ENCODE measurements at places on chromosomes 6 and 20.

DNA sequence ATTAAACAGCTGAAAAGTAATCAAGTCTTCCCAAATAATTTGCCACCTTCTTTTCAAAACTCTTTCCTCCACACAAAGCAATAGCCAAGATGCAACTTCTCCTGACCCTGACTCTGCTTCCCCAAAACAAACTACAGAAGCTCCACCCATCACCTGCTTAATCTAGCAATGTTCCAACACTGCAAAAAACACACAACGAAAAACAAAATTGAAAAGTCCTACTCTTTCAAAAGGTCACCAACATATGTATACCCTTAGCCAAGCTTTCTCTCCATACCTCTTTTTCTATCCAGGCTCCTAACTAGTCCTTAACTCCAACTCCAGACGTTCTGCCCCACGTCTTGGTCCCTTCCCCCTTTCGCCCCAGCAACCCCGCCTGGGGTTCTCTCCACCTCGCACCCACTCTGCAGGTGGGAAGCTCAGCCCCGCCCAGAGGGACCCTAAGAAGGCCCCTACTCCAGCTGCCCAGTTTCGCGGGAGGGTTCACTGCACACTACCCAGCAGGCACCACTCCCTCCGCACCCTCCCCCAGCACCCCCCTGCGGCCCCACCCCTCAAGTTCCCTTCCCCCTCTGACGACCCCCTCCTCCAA lies 717 bp downstream of the CSNK2A1 start:
- peak; percentile 5 for DNase-seq

DNA sequence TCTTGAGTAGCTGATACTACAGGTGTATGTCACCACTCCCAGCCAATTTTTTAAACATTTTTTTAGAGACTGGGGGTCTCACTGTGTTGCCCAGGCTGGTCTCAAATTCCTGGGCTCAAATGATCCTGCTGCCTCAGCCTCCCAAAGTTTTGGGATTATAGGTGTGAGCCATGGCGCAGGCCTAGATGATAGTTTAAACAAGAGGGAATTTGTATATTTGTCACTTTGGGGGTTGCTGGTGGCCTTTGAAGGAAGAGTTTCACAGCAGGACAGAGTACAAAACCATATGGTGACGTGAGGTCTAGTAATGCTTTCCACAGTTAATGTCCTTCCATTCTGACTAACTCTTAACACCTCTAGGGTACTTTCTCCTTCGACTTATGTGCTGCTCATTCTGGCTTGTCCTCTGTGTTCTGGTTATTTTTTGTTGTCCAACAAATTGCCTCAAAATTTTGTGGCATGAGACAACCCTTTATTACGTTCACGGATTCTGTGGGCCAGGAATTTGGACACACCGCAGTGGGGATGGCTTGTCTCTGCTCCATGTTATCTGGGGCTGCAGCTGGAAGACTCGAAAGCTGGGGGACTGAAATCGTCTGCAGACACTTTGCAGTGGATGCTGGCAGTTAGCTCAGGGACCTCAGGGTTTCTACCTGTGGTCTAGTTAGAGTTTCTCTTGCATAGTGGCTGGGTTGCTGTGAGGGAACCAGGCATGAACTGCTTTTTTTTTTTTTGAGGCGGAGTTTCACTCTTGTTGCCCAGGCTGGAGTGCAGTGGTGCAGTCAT lies 23.0 kb upstream of the IER3 start:
- DNase-seq, result no peak

- no peak for DNase-seq
Observed at GRCh38 chr20:44056010-44056698, 130.8 kb downstream of the JPH2 start.

- DNase-seq, result peak; percentile 96
Observed at GRCh38 chr6:6749702-6750491, 161.4 kb downstream of the LY86 start.

GRCh38 chr6:12935637-12936036 lies 219.1 kb downstream of the PHACTR1 start:
- DNase-seq, result no peak

DNA sequence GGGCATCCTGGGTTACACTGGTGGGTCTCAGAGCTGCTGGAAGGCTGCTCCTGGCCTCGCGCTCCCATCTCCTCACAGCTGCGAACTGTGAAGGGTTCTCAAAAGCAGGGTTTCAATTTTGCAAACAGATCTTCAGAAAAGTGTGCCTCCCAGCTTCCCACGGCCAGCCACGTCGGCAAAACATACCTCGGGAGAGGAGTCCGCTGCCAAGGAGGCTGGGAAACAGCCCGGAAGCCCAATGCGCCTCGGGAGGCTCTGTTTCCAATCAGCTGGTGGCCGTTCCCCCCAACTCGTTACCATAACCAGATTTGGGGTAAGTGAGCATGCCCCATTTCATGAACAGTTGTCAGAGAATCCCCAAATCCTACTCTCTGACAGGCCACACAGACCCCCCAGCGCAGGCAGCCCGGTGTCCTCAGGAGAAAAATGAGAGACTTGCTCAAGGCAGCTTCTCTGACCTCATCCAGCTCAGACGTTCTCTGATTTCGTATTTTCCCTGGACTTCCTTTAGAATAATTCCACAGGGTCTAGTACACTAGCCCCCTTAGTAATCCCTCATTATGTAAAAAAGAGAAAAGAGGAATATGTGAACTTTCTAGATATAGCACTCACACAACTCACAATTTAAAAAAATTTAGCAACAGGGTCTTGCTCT lies 98.4 kb downstream of the SNX5 start:
- DNase-seq, result peak; percentile 8

DNA sequence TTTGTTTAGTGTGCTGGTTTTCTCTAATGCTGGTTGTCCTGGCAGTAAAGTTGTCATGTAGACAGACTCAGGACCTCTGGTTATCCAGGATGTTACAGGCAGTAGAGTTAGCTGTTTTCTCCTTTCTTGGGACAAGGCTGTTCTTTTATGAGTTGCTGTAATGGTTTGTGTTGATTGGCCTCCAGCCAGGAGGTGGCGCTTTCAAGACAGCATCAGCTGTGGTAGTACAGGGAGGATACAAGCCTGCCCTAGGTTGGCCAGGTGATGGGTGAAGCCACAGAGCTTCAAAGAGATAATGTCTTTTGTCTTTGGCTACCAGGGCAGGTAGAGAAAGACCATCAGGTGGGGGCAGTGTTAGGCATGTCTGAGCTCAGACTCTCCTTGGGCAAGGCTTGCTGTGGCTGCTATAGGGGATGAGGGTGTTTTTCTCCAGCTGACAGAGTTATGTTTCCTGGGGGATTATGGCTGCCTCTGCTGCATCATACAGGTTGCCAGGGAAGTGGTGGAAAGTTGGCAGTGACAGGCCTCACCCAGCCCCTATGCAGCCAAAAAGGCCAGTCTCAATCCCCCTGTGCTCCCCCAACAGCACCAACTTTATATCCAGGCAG lies 127.2 kb upstream of the TAB2 start:
- no peak for DNase-seq

DNA sequence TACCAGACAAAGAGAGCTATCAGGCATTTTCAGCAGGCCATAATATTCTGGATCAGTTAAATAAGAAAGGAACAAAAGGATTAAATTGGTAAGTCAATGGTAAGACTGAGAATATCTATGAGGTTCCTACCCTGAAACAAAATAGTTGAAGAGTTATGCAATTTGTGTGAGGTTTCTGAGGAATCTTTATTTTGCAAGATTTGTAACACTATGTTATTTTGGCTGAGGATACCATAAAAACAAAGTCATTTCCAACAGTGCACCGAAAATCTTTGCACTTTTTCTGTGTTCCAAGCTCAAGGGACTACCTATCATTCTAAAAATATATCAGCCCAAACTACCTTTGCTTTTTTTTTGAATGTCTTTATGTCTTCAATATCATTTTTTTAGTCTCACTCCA lies 383.3 kb upstream of the CITED2 start:
- DNase-seq, result no peak

- DNase-seq, result no peak
Observed at GRCh38 chr6:71855406-71855805, 30.9 kb upstream of the RIMS1 start.

- no peak for DNase-seq
Observed at GRCh38 chr6:39476151-39476550, 153.6 kb upstream of the KCNK16 start.

GRCh38 chr6:33987531-33988021 lies 158.3 kb downstream of the GRM4 start:
- no peak for DNase-seq

DNA sequence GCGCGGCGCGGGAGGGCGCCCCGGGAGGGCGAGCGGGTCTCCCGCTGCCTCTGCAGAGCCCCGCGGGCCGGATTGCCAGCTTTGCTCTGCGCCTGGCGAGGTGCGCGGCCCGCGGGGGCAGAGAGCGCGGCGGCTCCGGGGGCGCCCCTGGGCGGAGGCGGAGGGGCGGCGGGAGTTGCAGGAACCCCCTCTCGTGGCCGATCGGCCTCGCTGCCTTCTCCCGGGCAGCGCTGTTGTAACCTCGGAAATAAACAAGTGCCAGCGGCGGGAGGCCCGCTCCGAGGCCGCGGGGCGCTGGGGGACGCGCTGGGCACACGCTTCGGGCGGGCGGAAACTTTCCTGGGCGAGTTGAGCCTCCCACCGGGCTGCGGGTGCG lies 1.2 kb downstream of the CDH4 start:
- DNase-seq, result peak; percentile 34

DNA sequence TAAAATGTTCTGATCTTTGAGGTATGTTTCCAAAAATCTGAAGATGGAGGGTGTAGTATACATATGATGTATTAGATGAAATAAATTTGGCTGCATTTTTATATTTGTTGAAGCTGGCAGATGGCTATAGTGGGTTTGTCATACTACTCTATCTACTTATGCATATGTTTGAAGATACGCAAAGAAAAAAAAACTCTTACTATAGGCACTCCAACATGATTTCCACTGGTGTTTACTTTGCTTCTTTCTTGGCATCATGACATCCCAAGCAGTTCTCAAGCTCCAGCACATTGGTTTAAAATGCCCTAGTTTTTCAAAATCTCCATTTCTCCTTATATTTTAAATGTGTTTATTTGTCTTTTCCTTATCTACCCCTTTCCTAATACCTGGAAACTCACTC lies 711.8 kb downstream of the PHF3 start:
- no peak for DNase-seq

- DNase-seq, result no peak
Observed at GRCh38 chr6:134701301-134701700, 248.6 kb downstream of the ALDH8A1 start.

- DNase-seq, result peak; percentile 73
Observed at GRCh38 chr20:46122071-46122470, 4.0 kb downstream of the CD40 start.

DNA sequence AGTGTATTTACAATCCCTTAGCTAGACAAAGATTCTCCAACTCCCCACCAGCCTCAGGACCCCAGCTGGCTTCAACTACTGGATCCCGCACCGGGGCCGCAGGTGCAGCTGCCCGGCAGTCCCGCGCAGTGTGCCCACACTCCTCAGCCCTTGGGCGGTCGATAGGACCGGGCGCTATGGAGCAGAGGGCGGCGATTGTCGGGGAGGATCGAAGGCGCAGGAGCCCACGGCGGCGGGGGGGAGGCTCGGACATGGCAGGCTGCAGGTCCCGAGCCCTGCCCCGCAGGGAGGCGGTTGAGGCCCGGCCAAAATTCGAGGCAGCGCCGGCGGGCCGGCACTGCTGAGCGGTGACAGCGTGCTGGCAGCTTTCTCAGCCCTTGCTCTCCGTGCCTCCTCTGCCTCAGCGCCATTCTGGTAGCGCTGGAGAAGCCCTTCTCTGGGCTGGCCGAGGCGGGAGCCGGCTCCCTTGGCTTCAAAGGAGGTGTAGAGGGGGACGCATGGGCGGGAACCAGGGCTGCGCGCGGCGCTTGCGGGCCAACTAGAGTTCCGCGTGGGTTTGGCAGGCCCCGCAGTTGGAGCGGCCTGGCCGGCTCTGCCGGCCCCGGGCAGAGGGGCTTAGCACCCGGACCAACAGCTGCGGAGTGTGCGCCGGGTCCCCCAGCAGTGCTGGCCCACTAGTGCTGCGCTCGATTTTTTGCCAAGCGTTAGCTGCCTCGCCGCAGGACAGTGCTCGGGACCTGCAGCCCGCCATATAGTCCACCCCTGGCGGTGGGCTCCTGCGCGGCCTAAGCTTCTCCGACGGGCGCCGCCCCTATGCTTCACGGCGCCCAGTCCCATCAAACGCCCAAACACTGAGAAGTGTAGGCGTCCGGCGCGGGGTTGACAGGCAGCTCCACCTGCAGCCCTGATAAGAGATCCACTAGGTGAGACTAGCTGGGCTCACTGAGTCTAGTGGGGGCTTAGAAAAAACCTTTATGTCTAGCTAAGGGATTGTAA lies 32.4 kb upstream of the KIF13A start:
- no peak for DNase-seq

GRCh38 chr20:2653556-2654383 lies 1.3 kb downstream of the NOP56 start:
- no peak for DNase-seq

DNA sequence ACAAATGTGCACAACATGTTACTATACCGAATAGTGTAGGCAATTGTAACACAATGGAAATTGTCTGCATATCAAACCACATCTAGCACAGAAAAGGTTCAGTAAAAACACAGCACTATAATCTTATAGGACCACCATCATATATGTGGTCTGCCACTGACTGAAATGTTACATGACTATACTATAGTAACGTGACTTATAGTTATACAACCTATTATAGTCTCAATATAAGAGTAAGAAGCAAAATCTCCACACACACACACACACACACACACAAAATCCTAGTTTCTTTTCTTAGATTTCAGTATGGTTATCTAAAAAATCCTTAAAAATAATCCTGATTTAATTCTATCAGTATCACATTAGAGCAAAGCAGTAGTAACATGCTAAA lies 164.6 kb downstream of the RALGAPA2 start:
- no peak for DNase-seq

DNA sequence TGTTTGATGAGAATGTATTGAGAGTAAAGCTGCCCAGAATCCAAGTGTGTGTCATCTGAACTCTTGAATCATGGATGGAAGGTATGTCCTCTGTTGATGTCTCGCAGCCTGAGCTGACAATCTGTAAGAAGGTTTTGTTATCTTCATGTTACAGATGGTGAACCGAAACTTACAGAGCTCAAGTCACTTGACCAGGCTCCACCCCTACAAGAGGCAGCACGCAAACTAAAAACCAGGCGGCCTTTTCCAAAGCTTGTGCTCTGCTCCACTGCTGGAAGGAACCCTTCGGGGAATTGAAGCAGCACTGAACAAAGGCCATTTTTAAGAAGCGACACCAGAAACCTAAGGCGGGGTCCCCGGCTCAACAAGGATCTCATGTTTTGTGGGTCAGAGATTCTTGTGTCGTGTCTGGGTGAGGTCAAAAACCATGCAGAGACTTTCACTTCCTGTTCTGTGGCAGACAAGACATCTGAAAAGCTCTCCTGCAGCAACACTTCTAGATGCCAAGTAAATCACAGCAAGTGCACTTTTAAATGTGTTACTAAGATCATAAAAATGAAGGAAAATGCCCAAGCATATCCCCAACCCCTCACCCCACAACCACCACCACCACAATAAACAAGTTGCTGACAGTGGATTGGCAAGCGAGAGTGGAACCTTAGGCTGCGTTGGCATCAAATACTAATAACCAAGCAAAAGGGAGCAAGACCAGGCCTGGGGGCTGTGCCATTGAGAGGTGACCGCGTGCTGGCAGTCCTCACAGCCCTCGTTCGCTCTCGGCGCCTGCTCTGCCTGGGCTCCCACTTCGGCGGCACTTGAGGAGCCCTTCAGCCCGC lies 27.3 kb downstream of the NQO2 start:
- DNase-seq, result no peak

Measured in MG63 (cell line).